ENCODE measurements at places on chromosomes 1 and 21.

DNA sequence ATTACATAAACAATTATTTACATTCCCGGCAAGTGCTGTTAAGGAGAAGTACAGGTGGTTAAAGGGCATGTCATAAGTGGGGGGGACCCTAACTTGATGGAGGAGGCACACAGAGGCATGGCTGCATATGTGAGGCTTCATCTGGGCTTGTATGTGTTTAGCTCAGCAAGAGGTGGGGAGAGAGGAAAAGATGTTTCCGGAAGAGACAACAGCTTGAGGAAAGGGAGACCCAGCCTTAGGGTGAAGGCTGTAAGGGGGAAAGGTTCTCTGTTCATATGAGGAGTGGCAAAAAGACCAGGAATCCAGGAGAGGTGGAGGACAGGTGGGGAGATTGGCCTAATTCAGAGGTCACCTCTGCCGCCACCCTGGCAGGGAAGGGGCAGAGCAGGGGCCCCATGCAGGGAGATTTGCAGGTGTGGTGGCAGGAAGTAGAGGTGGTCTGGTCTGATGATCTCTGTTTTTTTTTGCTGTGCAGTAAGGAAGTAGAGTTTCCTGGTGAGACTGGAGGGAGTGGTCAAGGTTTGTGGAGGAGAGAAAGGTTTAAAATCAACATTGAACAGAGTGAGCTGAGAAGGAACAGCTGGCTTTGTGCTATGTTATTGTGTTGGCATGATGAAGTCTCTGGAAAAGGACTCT, 9.0 kb downstream of the TRAF5 start:
- no peak for DNase-seq

DNA sequence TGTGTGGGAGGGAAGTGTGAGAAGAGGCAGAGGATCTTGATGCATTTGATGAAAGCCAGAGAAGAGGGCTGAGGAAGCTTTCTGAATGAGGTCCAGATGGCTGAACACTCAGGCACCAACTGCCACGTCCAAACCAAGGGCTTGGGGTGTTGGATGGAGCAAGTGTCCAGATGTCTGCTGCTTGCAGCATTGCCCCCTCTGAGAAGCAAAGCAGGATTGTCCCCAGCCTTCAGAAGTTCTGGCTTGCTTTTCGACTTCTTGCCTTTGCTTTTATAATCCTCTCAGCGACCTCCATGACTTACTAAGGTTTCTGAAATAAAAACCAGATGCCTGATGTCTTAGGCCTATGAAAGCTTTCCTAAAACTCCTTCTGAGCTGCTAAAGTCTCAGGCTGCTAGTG, 182.5 kb downstream of the HUNK start:
- no peak for DNase-seq

DNA sequence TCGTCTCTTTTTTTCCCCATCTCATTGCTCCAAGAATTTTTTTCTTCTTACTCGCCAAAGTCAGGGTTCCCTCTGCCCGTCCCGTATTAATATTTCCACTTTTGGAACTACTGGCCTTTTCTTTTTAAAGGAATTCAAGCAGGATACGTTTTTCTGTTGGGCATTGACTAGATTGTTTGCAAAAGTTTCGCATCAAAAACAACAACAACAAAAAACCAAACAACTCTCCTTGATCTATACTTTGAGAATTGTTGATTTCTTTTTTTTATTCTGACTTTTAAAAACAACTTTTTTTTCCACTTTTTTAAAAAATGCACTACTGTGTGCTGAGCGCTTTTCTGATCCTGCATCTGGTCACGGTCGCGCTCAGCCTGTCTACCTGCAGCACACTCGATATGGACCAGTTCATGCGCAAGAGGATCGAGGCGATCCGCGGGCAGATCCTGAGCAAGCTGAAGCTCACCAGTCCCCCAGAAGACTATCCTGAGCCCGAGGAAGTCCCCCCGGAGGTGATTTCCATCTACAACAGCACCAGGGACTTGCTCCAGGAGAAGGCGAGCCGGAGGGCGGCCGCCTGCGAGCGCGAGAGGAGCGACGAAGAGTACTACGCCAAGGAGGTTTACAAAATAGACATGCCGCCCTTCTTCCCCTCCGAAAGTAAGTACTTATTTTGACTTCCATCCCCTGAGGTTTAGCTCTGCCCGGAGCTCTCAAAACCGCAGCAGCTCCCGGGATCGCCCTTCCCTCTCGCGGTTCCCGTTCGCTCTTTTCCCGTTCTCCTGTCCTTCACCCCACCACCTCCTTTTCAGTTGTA, 1.5 kb downstream of the TGFB2 start:
- no peak for DNase-seq

DNA sequence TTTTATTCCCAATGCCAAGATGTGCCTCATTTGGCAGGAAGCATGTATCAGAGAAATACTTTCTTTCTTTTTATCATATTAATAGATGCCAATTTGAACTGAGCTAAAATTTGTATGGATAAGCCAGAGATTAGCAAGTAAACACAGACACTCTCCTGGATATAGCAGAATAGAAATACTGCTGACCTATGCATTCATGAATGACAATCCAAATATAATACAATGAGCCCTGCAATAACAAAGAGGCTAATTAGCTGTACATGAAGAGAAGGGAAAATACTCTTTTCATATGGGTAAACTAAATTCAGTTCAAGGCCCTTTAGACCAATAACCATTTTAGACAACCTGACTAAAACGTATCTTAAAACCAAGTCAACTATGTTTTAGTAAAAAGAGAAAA, 388.1 kb upstream of the NR5A2 start:
- no peak for DNase-seq

DNA sequence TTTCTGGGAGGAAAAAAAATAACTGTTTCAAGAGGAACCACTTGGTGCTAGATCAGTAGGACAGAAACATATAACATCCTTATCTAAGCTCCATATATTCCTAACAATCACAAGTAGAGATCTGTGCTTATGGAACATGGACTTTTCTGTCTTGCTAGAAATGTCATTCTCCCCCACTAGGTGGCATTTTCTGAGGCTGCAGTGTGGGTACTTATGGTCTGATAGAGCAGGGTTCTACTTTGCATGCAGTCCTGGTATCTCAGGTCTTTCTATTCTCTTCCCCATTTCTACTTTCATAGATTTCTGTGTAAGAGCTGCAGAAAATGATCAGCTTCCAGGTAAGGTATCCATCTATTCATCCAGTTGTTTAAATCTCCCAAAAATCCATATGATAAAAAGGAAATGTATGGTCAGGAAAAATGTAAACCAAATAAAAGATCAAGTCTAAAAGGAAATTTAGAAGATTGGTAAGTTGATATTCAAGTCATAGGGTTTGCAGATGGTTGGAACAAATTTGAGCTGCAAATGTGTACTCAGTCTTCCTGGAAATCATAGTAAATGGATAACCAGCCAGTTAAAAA, 1.5 kb downstream of the ZNF684 start:
- DNase-seq: no peak

DNA sequence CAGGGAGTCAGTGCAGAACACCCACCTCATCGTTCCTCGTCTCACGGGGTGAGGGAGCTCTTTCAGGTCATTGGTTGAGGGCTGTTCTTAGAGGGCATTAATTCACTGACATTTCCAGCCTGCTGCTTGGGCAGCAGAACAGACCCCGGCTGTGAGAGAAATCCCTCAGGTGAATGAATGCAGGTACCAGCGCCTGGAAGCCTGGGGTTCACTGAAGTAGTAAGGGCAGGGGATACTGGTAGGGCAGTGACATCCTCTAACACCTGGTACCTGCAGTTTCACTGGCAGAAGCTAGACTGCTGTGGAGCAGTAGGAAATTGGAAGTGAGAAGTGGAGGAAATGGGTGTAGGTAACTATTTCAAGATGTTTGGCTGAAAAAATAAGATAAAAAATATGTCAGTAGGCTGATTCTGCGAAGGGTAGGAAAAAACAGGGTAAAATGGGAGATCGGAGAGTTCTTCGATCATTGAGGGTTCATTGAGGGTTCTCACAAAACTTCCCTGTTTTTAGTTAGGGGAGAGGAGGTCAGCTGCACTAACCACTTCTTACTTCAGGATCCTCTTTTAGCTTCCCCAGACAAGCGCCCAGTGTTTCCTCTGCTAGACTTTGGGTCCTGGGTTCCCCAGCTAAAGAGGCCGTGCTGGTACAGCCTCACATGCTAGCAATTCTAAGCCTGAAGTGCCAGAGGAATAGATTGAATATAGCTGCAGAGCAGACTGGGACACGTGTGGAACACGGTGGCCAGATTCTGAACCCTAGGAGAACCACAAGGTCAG, 55.2 kb downstream of the RNF220 start:
- no peak for DNase-seq
